Activated CD8-positive, alpha-beta memory T cell treated with anti-CD3 and anti-CD28 coated beads for 1 hour (primary cell): ENCODE measurements at places on chromosomes 5 and 9.

DNA sequence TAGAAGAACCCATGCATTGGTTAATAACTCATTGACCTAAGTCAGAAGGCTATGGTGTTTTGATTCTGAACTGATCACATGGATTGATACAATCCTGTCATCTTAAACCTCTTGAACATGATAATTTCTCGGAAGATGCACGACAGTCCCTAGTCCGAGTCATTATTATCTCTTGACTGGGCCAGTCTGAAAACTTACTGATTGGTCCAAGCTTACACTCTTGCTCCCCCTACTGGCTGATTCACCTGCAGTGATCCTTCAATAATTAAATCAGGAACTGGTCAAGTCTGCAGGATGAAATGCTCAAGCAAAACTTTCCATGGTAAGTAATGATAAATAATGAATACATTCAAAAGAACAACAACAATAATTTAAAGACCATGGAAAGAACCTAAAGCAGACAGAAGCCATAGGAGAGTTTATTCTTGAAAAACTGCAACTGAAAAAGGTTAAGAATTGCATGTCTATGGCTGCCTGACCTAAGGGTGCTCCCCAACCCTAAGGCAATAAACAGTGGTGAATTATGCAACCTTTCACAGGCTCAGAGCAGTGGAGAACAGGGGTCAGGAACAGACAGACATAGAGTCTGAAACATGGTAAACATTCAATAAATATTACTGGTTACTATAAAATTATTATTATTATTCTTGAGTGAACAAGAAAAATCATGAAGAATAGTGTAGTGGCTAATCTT lies 79.3 kb downstream of the BRINP1 start:
- DNase-seq, result no peak

- no peak for DNase-seq
Measured at GRCh38 chr5:61732796-61733195, 400.7 kb downstream of the ZSWIM6 start.

DNA sequence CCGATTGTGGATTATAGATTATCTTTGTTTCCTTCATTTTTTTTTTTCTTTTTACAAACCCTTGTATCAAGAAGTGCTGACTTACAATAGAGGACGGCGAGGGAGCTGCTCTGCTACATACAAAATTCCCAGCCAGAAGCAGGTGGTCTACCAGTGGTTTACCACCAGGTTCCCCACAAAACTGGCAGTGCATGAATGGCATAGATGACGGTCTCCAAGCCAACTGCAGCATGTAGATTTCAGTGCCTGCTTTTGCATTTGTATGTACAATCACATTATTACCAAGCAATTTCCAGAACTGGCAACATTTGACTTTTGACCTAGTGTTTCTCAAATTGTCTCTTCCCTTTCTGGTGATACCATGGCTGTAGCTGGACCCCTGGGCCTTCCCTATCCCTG lies 84.0 kb downstream of the ACER2 start:
- no peak for DNase-seq

GRCh38 chr9:101035098-101035497 lies 6.6 kb downstream of the PLPPR1 start:
- DNase-seq, result no peak

DNA sequence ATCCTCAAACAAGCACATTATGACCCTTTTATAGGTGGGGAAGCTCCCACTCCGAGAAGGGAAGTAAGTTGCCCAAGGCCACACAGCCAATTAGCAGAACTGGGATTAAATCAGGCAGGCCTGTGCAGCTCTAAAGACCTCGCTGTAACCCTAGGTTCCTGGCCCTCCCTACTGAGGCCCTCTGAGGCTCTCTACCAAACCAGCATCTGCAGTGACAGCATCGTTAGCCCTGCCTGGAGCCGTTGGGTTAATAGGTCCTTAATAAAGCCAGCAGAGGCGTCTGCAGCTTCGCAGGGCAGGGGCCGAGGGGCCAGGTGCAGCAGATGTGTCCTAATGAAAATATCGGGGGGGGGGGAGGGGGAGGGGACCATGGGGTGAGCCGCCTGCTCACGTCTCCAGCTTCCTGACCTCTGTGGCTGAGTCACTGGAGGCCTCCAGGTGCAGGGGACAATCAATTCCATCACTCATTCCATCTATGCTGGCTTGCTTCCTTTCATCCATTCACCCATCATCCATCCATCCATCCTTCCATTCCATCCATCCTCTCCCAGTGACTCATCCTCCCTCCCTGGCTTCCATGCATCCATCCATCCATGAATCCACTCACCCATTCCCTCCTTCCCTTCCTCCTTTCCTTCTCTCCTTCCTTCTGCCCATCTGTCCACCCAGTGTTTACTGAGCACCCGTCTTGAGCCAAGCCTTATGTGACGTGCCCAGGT lies 203.9 kb downstream of the C9orf50 start:
- DNase-seq, result no peak

DNA sequence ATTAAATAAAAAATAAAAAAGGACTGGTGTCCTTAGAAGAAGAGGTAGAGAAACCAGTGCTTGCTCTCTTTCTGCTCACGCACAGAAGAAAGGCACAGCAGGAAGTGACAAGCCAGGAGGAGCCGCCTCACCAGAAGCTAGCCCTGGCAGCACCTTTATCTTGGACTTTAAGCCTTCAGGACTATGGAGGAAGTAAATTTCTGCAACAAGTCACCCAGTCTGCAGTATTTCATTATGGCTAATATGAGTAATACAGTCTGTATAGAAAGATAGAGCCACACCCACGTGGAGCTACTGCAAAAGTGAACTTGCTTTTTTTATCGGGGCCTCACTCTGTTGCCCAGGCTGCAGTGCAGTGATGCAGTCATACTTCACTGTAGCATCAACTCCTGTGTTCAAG lies 68.4 kb downstream of the PDZD2 start:
- no peak for DNase-seq

GRCh38 chr5:108560581-108560980 lies 178.7 kb upstream of the FBXL17 start:
- DNase-seq, result no peak

DNA sequence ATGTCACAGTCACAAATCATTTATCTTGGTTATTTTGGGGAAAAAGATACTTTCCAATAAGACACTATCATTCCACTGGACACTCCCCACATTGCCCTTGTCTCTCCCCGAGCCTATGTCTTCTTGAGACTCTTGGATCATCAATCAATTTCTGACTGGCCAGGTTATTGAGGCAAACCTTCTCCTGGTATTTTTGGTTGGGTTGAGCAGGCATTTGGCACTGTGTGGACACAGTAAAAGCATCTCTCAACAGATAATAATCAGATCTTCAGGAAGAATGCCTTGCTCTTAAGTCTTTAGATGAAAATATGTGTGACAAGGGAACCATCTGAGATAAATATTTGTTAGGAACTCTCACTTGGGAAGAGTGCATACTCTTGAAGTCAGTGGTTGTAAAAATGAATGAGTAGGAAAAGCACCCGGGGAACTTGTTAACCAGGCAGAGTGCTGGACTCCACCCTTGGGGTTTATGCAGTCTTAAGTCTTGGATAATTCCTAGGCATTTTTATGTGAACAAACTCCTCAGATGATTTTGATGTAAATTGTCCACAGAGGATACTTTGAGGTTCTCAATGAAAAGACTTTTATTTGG lies 223.8 kb upstream of the CLINT1 start:
- DNase-seq, result no peak

DNA sequence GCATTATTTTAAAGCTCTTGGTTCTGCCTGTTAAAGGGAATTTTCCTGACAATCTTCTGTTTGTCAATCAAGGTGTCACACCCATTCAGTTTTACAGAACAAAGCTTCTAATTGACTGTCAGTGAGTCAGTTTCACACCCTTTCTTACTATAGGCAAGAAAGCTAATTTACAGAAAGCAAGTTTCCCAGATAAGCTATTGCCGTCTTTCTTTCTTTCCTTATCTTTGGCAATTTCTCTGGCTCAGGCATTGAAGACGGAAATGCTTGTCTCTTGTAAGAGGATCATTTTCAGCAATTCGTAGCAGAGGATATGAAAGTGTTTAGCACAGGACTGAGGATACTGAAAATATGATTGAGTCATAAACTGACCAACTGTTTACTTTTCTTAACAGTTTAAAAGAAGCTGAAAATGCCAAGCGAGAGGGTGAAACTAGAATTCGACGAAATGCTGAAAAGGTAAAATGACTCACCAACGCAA lies 27.0 kb downstream of the SPINK5 start:
- no peak for DNase-seq

DNA sequence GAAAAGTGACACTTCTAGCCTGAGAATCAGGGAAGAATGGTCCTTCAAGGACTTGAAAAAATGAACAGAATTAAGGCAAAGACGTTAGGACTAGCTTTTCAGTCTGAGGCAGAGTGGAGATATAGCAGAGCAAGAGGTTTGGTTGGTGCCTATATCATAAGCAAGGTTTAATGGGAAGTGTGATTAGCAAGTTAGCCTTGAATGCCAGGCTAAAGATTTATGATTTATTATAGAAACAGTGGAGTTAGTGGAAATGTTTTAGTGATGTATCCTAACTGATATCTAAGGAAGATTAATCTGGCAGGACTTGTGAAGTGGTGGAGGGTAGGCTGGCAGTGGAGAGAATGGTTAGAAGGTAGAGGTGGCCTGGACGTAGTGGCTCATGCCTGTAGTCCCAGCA lies 7.0 kb downstream of the F2RL2 start:
- DNase-seq, result no peak
